Midbrain (tissue), 1 donor: ENCODE measurements at places on chromosomes 12 and 14.

GRCh38 chr14:100893228-100893601 is 10.3 kb downstream of the RTL1 start:
- no peak for DNase-seq

DNA sequence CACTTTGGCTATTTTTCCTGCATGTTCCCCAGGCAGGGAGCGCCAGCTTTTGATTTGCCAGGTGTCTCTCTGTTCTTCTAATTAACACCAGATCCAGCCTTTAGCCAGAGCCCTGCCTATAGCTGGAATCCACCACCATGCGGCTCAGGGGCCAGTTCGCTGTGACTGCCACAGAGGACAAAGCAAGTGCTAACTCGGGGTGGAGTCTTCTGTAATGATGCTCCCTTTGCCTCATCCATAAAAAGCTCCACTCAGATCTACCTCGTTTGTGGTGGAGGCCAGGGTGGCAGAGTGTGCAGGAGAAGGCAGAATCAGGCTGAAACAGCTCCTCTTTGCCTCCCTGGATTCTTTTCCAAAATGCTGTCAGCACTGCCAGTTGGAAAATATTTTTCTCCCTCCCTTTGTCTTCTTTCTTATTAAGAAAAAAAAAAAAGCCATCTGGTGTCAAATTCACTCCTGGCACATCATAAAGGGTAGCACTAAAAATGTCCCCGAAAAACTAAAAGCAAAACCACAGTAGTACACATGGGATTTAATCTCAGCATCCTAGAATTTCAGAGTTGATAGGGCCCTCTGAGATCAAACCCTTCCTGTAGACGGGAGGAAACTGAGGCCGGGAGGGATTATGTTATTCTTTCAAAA is 18.0 kb upstream of the CTDSP2 start:
- no peak for DNase-seq

GRCh38 chr12:124821252-124822200 is 42.1 kb downstream of the SCARB1 start:
- no peak for DNase-seq

DNA sequence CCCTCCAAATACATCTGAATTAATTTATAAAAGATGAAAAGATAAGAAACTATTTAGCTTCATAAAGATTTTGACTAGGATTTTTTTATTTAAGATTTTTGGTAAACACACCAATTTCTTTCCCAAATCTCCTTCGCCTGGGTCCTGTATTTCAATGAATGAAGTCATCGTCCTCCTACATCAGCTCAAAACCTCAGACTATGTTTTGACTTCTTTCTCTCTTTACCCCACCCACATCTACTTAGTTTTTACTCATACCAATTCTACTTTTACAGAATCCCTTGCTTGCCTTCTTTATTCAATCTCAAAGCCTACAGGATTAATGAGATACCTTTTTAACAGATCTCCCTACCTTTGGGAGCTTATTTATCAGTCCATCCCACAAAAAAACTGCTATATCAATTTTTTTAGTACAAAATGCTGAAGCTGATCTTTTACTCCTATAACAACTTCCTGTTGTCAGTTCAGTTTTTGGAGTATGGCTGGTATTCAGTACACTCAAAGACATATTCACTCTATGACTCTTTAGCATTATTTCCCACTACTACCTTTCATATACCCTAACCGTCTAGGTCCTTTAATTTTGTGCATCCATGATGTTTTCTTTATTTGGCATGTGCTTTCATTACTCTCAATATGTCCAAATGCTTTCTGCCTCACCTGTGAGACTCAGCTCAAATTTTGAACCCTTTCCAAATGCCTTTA is 18.7 kb upstream of the CCDC91 start:
- DNase-seq: no peak

DNA sequence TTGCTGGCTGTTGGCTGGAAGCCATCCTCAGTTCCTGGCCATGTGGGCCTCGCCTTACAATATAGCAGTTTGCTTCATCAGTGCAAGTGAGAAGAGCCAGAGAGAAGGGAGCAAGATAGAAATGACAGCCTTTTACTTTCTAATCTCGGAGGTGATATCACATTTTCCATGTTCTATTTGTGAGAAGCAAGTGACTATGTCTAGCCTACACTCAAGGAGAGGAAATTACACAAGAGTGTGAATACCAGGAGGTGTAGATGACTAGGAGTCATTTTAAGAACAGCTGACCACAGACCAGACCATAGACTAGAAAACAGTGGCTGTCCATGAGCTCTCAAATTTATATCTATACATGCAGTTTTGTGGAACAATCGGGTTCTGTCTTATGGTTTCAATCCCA is 163.0 kb upstream of the NRXN3 start:
- no peak for DNase-seq

- DNase-seq: no peak
Observed at GRCh38 chr14:98082833-98083232, 1189.2 kb downstream of the BCL11B start.

- DNase-seq: no peak
Observed at GRCh38 chr12:115437061-115437567, 753.1 kb upstream of the TBX3 start.

DNA sequence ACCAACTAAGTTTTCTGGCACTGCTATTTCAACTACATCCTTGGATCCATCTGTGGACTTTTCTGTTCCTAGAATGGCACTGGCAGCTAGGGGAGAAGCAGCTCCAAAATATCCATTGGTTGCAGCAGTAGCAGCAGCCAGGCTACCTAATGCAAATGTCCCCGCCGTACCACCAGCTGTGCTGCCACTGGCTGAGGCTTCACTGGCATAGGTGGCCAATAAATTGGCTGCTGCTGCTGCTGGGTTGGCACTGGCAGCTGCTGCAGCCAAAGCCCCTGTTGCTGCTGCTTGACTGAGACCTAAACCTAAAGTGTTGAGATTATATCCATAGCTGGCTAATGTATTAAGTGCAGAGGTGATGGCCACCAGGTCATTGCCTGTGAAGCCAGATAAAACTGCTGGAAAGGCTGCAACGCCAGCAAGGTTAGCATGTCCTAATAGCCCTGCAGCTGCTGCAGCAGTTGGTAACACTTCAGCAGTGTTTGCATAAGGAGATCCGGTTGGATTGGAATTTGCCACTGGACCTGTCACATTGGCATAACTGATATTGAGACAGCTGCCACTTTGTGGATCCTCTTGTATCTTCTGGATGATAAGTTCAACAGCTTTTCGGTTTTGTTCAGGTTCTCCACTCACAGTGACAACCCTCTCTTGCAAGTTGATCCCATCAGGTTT is 149.5 kb downstream of the NOVA1 start:
- no peak for DNase-seq

DNA sequence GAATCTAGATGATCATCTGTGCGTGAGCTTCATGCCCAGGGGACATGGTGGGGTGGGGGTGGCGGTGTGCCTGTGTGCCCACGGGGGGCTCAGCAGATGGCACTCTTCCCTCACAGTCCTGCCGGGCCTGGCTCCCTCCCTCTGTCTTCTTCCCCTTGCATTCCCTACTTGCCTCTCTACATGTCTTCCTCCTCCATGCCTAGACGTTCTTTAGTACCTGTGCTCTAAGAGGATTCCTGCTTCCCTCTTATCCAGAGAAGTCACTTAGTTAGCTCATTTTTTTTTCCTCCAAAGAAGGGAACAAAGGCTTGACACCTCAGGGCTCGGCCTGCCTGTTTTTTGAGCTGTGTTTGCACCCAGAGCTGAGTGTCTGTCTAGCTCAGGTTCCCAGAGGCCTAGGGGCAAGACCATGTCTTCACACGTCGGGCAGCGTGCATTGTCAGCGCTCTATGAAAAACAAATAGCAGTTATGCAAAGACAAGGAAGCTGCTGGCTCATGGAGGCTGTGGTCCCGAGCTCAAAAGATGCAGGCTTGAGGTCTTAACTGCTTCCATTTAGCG is 48.8 kb downstream of the NINJ2 start:
- peak; percentile 55 for DNase-seq

DNA sequence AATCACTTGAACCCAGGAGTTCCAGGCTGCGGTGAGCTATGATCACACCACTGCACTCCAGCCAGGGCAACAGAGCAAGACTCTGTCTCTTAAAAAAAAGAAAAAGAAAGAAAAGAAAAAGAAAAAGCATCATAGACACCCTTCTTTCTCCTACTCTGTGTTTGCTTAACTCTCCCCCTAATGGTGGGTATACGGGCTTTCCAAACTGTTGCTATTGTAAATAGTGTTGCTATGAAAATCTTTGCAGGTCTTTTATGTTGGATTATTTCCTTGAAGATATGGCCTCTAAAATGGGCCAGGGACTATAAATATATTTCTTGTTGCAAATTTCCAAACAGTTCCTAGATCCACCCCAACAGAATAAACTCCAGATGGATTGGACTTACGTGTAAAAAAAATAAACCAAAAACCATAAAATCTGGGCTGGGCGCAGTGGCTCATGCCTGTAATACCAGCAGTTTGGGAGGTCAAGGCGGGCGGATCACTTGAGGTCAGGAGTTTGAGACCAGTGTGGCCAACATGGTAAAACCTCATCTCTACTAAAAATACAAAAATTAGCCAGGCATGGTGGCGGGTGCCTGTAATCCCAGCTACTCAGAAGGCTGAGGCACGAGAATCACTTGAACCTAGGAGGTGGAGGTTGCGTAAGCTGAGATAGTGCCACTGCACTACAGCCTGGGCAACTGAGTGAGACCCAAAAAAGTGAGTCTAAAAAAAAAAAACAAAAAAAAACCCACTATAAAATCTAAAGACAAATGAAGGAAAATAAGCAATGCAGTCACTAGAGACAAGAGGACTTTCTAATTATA is 25.9 kb downstream of the NFKBIA start:
- no peak for DNase-seq

DNA sequence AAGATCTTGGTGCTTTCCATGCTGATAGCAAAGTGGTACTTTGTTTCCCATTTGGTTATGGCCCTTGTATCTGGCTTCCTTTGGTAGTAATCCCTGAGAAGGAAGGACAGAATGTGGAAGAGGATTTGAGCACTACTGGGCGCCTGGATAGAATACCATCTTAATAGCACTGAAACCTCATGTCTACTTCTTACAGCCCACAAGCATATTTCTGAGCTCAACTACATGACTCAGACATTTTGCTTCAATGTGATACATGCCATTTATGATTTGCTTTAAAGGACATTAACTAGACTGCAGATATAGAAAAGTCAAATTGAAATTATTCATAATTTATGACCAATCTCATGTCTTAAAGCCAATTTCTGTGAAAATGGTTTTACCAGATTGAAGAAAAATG is 80.4 kb downstream of the LIN7A start:
- no peak for DNase-seq

DNA sequence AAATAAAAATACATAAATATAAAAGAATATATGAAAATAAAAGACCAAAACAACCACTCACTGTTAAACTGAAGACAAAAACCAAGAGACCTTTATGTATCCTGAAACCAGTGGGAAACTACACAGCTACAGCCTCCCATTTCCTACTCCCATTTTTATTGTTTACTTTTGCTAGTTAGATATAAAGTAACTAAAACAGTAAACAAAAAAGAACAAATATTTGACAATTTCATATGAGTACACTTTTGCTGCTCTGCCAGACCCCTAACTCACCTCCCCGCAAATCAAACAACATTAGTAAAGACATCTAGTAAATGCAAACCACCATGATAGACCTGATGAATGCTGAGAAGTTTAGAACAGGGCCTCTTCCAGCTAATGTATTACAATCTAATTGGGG is 97.1 kb downstream of the BCL2L14 start:
- no peak for DNase-seq

- no peak for DNase-seq
Observed at GRCh38 chr12:6700646-6701051, at the start of gene PIANP. TSS of gene PIANP (minus strand) at chr12:6700815. CDS start at chr12:6698061, 2,754 bp downstream.

DNA sequence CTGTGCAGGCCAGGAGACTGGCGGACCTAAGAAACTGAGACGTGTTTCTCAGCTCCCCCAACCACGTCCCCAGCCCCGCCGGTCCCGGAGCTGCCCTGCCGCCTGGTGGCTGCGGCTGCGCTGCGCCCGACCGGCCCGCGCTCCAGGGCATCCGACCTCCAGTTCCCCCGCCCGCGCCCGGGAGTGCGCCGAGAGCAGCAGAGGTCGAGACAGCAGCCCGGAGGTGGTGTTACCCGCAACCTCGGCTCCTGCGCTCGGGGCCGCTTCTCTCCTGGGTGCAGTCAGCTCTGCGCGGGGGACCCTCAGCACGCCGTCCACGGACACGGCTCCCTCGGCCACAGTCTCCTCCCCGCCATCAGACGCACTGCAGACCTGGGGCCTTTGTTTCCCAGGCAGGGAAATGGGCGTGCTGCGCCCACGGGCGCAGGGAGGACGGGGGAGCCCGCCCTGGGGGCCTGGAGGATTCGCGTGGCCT is 21.6 kb upstream of the GPR132 start:
- peak; percentile 28 for DNase-seq

DNA sequence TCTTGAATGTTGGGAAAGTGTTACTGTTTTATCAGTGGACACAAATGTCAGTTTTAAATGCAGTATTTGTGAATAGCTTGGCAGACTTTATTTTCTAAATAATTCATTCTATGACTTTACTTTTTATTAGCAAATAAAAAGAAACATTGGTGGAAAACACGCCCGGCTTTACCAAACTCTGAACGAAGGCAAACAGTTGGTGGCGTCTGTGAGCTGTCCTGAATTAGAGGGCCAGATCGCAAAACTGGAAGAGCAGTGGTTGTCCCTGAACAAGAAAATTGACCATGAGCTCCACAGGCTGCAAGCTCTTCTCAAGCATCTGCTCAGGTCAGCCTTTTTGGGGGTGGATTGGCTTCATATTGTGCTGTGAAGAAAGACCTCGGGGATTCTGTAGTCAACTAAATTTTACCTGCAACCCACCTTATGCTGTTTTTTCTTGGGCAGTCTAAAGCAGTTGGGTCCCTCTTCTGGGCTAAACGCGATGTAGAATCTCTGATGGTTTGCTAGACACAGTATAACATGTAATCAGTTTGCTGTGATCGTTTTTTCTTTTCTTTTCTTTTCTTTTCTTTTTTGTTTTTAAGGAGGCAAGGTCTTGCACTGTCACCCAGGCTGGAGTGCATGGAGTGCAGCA is 156.4 kb downstream of the ESR2 start:
- DNase-seq: no peak

DNA sequence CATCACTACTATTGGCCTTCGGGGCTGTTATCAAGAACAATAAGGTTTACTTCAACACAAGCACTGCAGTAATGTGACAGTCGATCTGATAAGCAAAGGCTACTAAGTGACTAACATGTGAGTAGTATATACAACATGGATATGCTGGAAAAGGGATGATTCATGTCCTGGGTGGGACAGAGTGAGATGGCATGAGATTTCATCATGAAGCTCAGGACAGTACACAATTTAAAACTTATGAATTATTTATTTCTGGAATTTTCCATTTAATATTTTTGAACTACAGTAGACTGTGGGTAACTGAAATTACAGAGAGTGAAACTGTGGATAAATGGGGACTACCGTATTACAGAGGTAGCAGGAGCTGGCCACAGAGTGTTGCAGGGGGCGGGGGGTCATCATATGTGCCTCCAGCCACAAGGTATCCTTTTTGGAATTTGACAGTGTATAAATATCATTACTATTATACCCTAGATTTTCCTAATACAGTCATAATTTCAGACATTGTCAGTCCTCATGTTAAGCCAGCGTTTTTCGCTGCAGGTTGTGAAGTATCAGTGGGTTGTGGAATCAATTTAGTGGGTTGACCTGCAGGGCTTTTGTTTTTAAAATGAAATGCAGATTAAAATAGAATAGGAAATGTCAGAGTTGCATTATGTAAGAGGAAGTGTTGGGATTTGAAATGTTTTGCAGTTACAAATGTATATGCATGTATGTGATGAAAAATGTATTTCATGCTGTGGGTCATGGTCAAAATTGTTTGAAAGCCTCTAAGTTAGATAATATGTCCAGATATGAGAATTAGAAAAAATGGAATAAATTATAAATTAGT is 148.0 kb upstream of the NUDT4 start:
- no peak for DNase-seq

- no peak for DNase-seq
Observed at GRCh38 chr12:66048835-66049537, 81.6 kb downstream of the LLPH start.
